ENCODE measurements at places on chromosomes 6 and 20.

- peak; percentile 40 for DNase-seq
These were observed 17.1 kb downstream of the REPS1 start for GRCh38 chr6:138970856-138971425.

- DNase-seq = no peak
These were observed 23.6 kb downstream of the PDSS2 start for GRCh38 chr6:107435798-107436197.

GRCh38 chr20:15446373-15446772 lies 1109.0 kb upstream of the FLRT3 start:
- DNase-seq = no peak

DNA sequence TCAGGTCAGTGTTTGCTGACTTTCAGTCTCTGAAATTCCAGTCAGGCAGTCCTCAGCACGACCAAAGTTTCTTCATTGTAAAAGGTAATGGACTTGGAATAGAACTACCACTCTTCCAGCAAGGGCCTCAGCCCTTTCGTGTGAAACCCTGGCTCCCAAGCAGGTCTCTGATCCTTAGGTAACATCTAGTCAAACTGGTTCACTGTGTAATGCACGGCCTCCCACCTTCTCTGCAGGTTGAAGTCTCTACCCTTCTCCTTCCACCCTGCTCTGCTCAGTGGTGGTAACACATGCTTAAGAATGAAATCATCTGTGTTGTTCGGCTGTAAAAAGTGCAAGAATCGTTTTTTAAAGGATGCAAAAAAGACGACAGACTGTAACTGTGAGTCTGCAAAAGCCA lies 287.2 kb upstream of the POU3F2 start:
- DNase-seq = no peak

- DNase-seq = no peak
These were observed 139.9 kb downstream of the TBXT start for GRCh38 chr6:166027761-166028160.

DNA sequence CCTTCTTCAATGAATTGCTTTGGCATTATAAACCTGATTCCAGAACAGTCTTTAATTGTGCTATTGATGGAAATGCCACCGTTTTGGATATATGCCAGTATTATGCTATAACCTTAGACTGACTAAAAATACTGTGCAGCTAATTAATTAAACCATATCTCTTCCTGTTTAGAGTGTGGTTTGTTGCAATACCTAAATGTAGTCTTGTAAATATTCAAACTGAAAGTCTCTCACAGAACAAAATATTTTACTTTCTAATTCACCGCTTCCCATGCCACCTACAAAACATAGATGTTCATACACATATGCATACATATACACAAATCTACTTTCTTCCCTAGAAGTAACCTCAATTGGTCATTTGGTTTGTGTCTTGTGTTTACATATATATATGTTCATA lies 126.6 kb downstream of the SIM1 start:
- DNase-seq = no peak

DNA sequence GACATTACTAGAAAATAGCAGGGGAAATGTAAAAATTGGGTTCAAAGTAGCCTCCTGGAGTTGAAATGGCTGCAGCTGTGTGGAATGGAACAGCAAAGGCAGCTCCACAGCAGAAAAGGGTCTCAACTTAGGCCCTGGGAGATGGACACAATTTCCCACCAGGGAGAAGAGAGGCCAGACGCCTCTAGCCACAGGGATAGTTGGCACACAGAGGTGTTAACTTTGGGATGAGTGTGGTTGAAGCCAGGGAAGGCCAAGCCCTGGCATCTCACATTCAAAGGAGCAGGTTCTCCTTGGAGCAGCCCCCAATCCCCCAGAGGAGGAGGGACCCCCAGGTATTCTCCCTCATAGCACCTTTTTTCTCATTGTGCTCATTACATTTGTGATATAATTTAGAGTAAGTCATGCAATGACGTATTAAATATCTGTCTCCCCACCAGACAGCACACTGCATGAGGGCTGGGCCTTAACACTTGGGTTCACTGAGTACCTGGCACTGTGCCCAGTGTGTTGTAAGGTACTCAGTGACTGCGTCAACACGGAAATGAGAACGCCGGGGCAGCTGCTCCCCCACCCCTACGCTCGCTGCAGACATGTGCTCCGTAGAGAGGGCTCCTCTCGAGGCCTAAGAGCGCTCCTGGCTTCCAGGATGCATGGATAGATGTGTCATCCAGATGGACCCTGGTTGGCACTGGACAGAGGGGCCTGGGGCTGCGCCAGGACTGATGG lies 76.0 kb upstream of the CD93 start:
- DNase-seq = peak; percentile 13

Measured in CD4-positive, alpha-beta T cell treated with Interleukin-4 for 4 hours (primary cell).